Activated gamma-delta T cell treated with Interleukin-2 at 50 U/mL for 16 hours (primary cell): ENCODE measurements at places on chromosomes 6 and 20.

- no peak for DNase-seq
Measured at GRCh38 chr6:117050301-117050700, 173.3 kb downstream of the RFX6 start.

DNA sequence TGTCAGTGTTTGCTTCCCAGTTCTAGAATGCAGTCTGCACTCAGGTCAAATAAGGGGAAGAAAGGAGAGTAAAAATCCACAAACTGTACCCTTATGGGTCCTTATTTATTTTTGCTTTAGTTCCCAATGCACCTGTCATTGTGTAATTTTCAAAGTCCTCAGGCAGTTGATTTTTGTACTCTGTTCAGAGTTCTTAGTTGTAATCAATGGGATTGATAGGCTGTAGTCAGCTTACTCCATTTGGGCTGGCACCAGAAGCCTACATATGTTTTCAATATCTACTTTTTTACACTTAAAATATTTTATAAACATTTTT, 18.6 kb downstream of the AIG1 start:
- DNase-seq = no peak

- DNase-seq = no peak
Measured at GRCh38 chr20:44296011-44296410, 15.0 kb downstream of the FITM2 start.

DNA sequence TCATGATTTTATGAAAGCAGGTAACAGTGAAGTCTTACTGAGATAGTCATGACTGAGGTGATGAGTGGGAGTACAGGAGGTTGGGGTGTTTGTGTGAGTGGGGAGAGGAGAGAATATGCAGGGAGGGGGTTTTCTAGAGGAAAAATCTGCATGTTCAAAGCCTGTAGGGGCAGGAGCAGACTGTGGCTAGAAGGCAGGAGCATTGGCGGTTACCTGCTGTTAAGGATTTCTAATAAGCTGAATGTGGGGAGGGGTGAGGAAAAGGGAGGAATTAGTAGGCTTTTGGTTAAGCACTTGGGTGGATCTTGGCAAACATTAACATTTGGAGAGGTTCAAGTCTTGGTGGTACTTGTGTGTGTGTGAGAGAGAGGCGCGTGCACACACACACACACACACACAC, 70.8 kb downstream of the EYA4 start:
- DNase-seq = no peak

DNA sequence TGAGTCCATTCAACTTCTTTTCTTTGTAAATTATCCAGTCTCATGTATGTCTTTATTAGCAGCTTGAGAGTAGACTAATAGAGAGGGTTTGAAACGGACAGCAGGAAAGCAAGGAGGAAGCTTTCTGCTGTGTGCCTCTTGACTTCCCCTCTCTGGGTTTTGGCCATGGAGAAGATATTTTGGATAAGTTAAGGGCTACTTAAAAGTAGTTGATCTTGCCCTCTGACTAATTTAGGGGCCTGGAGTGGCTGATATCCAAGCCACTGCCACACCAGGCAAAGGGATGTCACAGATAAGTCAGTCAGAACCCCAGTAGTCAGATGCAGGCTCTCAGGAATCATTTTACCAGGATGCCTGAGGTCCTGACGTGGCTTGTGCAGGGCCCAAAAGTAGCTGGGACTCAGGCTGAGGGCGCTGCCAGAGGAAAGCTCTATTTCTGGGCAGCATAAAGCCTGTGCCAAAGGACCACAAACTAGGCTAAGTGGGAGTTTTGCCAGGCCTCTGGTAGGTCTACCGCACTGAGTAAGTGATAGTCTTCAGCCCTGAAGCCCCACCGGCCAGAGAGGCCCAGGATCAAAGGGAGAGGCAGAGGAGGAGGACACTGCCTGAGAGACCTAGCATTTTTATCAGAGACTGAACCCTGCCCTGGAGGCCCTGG, 41.6 kb upstream of the IYD start:
- no peak for DNase-seq

GRCh38 chr6:113848811-113849210, 8.3 kb upstream of the MARCKS start:
- no peak for DNase-seq

GRCh38 chr6:131172222-131172621, 37.0 kb downstream of the AKAP7 start:
- no peak for DNase-seq

DNA sequence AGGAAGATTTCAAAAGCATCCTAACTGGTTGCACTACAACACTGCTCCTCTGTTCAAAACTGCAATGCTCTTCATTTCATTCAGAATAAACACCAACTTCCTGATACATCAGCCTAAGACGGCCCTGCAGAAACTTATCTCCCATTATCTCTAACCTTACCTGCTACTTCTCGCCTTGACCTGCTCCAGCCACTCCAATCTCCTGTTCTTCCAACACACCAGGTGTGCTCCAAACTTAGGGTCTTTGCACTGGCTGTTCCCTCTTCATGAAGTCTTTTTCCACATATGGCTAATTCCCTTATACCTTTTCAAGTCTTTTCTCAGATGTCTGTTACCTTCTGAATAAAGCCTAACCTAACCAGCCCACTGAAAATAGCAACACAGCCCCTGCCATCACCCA, 32.1 kb downstream of the PHIP start:
- DNase-seq = no peak

- DNase-seq = no peak
Measured at GRCh38 chr6:55167860-55168259, 6.5 kb upstream of the HCRTR2 start.

- DNase-seq = no peak
Measured at GRCh38 chr6:37110500-37111461, 59.2 kb upstream of the PIM1 start.

GRCh38 chr20:40499391-40499790, 189.6 kb downstream of the MAFB start:
- no peak for DNase-seq

GRCh38 chr6:33746651-33747100, at the start of gene IP6K3:
IP6K3 (minus strand) TSS chr6:33746905; CDS start chr6:33735476, 11,429 bp downstream.
- no peak for DNase-seq

GRCh38 chr20:24959591-24960301, 10.7 kb downstream of the CST7 start:
- DNase-seq = no peak

- DNase-seq = no peak
Measured at GRCh38 chr6:113015249-113015648, 668.1 kb downstream of the RFPL4B start.

GRCh38 chr6:163825033-163825432, 410.5 kb downstream of the QKI start:
- no peak for DNase-seq

DNA sequence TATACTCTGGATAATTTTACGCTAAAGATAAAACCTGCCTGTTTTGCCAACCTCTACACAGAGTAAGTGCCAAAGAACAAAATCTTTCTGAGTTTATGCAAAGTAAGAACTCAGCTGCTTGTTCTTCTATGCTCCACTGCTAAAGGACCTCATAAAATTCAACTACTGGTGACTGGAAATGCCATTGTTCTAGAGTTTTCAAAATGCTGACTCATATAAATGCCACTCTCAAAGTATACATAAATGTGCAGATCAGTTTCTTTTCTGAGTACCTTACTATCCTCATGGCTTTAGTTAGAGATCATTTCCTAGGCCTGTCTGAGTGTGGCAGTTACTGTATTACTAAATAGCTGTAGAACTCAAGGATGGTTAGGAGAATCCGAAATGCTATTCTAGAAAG, 45.6 kb downstream of the LYRM4 start:
- no peak for DNase-seq

- DNase-seq = no peak
Measured at GRCh38 chr20:21106171-21107017, at the start of gene LINC00237. LINC00237 (minus strand) TSS chr20:21106358.

GRCh38 chr6:128394167-128394566, 126.2 kb downstream of the PTPRK start:
- no peak for DNase-seq

GRCh38 chr6:25482996-25483395, 169.0 kb upstream of the SCGN start:
- no peak for DNase-seq

DNA sequence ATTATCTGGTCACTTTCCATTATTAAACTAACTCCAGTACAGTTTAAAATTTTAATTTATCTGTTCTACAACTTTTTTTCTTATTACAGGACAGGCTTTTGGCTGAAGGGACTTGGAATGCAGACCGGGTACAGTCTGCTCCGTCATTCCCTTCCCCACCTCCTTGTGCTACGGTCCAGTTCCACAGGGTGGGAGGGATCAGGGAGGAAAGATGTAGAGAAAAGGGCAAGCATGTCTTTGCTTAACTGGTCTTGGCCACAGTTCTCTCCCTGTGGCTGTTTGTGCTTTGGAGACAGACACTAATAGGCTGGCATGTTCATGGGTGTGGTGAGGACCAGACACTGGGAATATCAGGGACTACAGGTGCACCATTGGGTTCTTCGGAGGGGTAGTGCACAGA, 12.1 kb upstream of the RGS17 start:
- no peak for DNase-seq

GRCh38 chr20:51331481-51331880, 211.0 kb downstream of the NFATC2 start:
- DNase-seq = no peak
